Fibroblast of villous mesenchyme (primary cell): ENCODE measurements at places on chromosomes 3 and 15. TPM values are rescaled to one million over a fixed set of nuclear protein-coding genes. Genes with fewer than 3 reads are reported as not detected.

GRCh38 chr3:113736548-113737089 lies 9.4 kb downstream of the NAA50 start:
- DNase-seq = peak; percentile 83

DNA sequence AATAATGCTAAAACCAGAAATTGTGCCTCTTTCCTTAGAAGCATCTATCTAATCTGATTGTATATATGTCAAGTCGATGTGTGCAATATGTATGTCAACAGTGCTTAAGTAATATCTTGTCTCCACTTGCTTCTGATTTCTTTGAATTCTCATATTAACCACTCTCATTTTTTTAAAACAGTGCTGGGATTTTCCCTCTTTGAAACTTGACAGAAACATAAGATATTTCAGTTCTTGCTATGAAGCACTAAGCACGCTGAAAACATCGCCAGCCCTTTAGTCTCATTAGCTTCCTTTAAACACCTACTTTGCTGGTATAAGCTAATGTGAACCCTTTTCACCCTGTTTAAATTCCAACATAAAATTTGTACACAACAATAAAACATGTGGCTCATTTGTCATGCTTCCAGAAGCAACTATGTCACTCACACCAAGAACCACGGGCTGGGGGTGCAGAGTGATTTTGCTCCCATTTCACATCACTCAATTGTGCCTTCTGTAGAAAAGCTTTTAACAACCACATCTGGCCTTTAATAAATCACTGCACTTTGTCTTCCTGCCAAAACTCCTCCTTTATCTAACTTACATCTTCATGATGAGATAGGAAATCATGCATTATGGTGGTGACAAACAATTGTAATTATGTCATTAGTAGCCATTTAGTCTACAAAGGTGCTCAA lies 185.2 kb downstream of the FOXP1 start:
- no peak for DNase-seq

DNA sequence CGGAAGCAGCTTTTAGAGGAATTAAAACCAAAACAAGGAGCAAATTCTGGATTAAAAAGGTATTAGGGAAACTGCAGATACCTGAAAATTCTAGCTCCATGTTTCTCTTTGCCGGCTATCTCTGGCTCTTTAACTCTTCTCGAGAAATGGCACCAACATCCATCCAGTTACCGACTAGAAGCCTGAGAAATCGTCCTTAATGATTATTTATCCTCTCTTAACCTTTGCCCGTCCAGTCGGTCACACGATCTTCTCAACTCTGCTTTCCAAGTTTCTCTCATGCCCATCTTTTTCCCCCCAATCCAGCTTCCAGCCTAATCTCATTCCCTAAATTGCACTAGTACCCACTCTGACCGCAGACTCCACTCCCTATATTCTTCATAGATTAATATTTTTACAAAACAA lies 596 bp upstream of the SGO1 start:
- DNase-seq = no peak

- peak; percentile 51 for DNase-seq
Observed at GRCh38 chr15:64845183-64845611, 3.5 kb downstream of the PLEKHO2 start.

DNA sequence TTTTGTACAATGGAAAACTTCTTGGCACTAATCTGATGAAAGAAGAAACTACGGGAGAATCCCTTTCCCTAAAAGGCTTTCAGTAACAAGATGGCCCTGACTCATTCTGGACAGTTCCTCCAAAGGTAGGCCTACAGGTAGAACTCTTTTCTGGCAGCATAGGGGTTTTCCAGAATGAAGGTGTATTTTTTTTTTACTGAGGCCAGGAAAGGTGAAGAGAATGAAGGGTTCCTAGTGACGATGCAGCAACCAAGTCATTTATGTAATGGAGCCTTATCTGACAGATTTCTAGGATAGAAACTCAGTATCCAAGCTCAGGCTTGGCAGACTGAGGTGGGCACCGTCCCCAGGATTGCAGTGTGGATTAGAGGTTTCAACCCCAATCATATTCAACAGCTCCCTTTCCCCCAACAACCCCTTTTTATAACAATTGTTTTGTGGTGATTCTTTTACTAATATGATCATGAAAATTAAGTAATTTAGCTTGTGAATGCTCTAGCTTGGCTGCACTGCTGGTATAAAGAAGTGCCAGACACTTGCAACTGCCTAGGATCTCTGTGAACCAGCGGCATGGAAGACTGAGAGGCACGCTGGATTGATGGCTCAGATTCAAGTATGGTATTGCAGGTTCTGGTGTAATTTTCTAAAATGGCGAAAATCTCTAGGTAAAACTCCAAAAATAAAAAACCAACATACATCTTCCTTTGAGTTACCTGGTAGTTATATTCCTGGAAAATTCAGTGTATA lies 8.7 kb upstream of the TRIM69 start:
- no peak for DNase-seq

GRCh38 chr15:97045666-97046421 lies 715.3 kb downstream of the NR2F2 start:
- no peak for DNase-seq

DNA sequence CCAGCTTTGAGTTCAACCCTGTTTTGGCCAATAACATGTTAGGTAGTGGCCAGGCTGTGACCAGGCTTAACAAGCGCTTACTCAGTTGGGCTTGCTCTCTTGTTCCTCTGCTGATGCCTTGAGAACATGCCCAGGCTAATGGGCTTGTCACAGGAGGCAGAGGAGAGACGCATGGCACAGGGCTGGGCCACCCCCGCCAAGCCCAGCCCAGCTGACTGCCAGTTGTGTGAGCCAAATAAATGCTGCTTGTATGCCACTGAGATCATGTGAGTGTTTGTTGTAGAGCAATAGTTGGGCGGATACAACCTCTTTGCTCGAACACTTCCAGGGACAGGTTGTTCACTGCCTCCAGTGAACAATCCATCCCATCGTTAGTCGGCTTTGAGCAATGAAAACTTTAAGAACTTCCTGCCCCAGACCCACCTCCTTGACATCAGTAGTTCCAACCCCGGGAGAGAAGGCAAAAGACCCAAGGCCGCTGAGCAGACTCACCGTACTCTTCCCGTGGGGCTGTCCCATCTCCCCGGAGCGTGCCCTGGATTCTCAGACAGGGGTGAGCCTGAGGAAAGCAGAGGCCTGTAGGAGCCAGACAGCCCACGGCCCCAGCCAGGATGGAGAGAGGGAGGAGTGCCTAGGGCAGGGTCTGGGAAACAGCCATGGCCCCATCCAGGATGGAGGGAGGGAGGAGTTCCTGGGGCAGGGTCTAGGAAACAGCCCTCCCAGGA lies 4.1 kb downstream of the PLA2G4F start:
- DNase-seq = no peak

DNA sequence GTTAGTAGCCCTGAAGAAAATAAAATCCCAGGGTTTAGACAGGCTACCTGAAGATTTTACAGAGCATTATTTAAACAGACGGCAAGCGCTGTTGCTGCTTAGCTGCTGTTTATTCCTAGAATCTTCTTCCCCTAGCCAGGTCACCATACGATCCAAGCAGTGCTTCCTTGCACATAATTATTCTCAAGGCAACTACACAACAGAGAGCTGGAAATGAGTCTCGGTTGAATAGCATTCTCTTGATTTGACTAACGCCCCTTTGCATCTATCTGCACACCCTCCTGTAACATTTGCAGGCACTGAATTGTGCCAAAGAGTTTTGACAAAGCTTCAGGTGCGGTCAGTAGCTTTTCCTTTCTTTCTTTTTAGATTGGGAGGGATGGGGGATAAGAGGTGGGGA lies 564.4 kb downstream of the TBL1XR1 start:
- no peak for DNase-seq

DNA sequence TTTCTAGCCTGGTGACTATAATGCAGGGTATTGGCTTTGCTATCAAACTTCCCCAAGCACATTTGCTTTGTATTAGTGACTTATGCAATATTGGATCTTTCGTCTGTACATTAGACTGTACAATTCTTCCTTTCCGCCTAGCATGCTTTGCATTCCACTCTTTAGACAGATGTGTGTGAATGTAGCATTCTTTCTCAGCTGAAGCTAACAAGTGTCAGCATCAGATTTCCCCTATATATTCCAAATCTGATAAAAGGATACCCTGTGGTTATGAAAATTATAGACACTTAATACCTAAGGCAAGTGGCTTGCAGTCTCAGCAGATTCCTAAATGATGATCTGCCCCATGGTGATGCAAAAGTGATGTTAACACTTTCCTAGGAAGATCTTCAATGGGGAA lies 360.1 kb downstream of the CNTN4 start:
- no peak for DNase-seq

DNA sequence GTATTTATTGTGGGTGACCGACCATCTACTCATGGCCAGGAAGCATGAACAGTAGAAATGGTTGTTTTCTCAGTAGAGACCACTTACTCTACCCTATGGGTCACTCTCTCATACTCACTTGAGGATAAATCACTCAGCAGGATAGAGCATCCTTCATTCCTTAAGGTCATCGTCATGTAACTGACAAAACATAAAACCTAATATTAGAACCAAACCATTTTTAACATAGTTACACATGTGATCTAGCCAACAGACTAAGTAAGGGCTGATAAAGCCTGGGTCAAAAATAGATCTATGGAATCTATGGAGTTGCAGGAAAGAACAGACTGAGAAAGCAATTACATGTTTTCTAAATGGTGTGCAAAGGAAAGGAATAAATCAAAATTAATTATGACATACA lies 769.1 kb downstream of the NTRK3 start:
- DNase-seq = no peak

DNA sequence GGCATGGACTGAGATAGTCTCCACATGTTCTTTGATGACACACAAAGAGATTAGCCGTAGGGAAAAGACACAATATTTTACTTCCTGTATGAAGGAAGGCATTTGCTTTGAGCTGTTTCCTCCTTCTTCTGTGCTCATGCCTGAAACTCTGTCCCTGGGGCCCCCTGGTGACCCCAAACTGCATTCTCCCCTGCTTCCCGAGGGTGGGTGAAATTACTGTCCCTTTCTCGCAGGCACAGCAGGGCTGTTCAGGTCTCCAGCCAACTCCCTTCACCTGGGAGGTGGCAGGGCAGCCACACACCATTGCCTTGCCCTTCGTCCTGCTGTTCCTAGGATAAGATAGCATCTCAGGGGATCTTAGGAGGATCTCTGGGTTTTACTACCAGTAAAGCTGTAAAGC lies 79.2 kb downstream of the GABRG3 start:
- DNase-seq = no peak

DNA sequence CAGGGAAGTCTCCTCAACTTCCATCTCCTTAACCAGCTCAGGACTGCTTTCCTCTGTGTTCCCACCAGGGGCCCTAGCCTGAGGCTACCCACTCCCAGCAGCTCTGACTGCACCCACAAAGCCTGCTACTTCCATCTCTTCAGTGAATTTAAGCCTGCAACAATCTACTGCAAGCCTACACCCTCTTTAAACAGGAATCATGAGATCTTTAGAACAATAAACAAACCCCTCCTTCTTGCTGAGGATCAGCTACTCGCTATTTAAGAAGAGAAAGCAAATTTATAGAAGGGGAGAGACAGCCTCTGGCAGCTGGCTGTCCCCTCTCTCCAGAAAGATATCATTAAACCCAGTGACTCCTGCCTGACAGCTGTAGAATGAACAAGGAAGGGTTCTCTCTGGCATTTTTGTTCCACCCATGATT lies 51.9 kb downstream of the ARHGAP31 start:
- DNase-seq = peak; percentile 50

- DNase-seq = no peak
Observed at GRCh38 chr3:140010391-140010790, 75.4 kb downstream of the CLSTN2 start.

DNA sequence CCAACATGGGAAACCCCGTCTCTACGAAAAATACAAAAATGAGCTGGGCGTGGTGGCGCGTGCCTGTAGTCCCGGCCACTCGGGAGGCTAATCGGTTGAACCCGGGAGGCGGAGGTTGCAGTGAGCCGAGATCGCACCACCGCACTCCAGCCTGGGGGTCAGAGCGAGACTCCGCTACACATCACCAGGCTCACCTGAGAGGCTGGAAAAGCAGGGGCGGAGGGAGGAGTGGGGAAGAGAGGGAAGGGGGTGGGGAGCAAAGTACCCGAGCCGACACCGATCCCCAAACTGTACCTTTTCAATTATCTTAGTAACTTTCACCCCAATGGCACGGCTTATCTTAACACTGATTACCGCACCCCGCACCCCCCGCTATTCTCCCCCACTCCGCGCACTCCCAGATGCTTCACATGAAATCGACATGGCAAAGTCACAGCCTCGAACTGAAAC lies 46.4 kb upstream of the SYNM start:
- no peak for DNase-seq

- DNase-seq = no peak
Observed at GRCh38 chr3:10339376-10339955, 18.6 kb upstream of the SEC13 start.

DNA sequence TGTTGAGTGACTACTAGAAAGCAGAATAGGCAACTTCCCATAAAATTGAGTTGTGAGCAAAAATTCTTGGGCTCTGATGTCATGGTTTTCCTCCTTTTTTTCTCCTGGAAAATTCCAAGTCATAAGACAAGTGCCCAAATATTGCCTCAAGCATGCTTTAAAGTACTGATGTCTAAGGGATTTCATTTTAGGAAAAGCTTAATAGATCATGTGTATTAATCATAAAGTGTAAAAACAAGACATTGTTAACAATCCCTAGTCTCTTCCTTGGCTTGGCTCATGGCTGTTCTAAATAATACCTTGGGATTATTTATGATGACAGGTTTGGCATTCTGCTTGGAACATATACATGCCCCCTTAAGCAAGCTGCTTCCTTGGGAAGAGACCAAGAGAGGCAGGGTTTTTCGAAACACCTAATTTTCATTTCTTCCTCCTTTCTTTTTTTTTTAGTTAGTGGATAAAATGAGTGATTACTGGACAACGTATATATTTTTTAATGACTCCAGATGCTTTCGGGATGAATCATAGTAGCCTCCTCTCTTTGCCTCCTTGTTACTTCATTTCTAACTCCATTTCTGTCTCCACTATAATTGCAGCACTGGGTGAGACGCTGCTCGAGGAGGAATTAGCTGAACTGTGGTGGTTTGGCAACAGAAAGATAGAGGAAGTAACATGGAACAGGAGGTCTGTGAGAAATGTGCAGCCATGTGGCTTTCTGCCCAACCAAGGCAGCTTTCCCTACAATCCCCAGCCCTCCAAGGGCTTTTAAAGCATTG lies 104.9 kb downstream of the TPRG1 start:
- DNase-seq = peak; percentile 86

DNA sequence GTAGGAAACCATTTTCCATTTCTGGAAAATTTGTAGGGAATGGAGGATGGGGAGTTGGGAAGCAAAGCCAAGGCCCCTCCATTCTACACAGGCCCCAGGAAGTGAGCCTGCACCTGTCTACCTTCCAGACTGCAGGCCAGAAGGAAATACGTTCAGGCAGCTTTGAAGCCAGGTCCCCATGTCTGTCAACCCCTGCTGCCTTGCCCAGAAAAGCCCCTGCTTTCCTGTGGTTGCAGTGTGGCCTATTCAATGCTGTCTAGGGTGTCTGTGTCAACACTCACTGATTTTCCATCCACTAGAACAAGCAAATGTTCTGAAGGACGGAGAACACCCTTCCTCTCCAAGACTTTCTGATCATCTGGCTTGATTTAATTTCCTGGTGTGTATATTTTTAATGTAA lies 281.9 kb downstream of the TLE3 start:
- DNase-seq = no peak

The CALML4 gene
- 1.7 and 1.9 TPM in 2 replicates for total RNA-seq

The CEP63 gene
- total RNA-seq = 13.8 and 21.9 TPM in 2 replicates

The PCCB gene
- 43.2 and 52.2 TPM in 2 replicates for total RNA-seq

The DNASE1L3 gene
- total RNA-seq = not detected in 2 replicates

The CYP11A1 gene
- total RNA-seq = 0.64 and 0.86 TPM in 2 replicates
